ENCODE measurements at places on chromosomes 12 and 14. TPM values are rescaled to one million over a fixed set of nuclear protein-coding genes. Genes with fewer than 3 reads are reported as not detected.
A peak's percentile ranks its signal among the peaks of the same experiment; 100 is the strongest.

Gene ASPG
- total RNA-seq = 0.51 TPM

DNA sequence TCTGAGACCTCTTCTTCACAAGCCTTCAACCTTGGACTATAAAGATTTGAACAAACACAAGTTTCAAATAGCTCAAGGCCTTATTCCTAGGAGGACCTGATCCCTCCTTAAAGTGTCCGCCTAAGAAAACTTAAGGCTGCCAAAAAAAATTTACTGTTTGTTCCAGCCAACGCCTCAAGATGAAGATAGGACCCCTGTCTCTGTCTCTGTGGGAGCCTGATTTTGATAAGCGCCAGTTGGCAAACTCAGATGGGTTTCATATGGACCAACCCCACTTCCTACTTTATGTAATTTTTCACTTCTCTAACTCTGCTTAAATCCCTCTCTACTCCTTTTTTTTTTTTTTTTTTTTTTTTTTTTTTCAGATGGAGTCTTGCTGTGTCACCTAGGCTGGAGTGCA, 11.0 kb downstream of the FKBP3 start:
- H3K4me1 ChIP-seq = no peaks in the 10 kb centered on the region
- H3K27me3 ChIP-seq = no peaks in the 10 kb centered on the region
- DNase-seq = no peak
- H3K36me3 ChIP-seq = peaks cover 77% of the 10 kb centered on the region

- H3K27me3 ChIP-seq = no peaks in the 10 kb centered on the region
- H3K27ac ChIP-seq = no peak overlapping the region
- H3K36me3 ChIP-seq = no peaks in the 10 kb centered on the region
- no peak overlapping the region for H3K4me3 ChIP-seq
These were observed 45.0 kb downstream of the KCNA5 start for GRCh38 chr12:5088586-5089264.

GRCh38 chr14:21026988-21027315, 2.1 kb upstream of the NDRG2 start:
- H3K27ac ChIP-seq = no peak overlapping the region
- H3K27me3 ChIP-seq = peaks cover 28% of the 10 kb centered on the region
- H3K4me3 ChIP-seq = no peak overlapping the region
- no peak for DNase-seq
- H3K4me1 ChIP-seq = no peaks in the 10 kb centered on the region

DNA sequence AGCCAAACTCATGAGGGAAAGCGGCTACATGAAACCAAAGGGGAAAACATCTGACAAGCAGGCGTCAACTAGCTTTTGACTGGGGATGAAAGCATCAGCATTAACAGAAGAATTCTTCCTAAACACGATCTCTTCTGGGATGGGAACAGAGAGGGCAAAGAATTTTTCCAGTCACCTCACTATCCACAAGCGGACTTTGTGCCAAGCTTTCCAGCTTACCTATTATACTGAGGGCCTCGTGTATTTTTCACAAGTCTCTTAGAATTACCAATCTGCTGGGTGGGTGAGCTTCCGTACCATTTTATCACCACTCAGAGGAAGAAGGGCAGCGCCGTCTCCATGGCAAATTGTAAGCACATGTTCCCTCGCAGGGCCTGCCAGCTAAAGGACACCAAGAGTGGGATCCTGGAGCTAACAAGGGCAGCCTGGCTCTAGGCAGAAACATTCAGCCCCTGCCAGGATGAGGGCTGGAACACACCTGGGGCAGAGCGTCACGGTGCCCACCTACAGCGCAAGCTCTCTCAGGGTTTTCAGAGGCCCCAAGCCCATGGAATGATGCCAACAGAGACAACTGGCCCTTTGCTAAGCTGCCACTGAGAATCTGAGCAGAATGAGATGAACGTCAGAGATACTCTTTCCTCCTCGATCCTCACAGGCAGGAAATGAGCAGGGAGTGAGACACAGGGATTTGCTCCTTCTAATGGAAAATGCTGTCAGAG, 74.6 kb downstream of the CHGA start:
- no peak overlapping the region for H3K4me3 ChIP-seq
- peak; percentile 57 for DNase-seq
- peak overlapping the region; percentile 17 for H3K27ac ChIP-seq
- H3K36me3 ChIP-seq = peaks cover 7% of the 10 kb centered on the region
- H3K4me1 ChIP-seq = peaks cover 14% of the 10 kb centered on the region
- H3K27me3 ChIP-seq = no peaks in the 10 kb centered on the region

- H3K27me3 ChIP-seq = no peaks in the 10 kb centered on the region
- no peak overlapping the region for H3K27ac ChIP-seq
- DNase-seq = no peak
- no peak overlapping the region for H3K4me3 ChIP-seq
- no peaks in the 10 kb centered on the region for H3K36me3 ChIP-seq
- H3K4me1 ChIP-seq = no peaks in the 10 kb centered on the region
These were observed 103.8 kb downstream of the SLC16A7 start for GRCh38 chr12:59699421-59700152.

DNA sequence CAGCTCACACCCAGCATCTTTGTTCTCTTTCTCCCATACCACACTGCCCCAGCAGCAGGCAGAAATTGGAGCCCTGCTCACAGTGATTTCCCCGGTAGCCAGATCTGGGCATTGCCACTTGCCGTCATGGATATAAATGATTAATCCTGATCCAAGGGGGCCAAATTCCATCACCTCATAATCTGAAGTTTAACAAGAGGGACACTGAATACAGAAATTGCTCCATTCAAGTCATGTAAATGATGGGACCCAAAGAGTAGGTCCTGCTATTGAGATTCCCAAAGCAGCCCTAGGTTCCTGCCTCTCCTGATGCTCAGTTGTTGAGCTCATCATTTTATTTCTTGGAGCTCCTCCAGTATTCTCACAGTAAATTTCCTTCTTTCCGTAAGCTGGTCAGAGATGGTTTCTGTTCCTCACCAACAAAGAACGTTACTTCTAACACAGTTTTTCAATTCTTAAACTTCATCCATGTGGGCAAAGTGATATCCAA, 11.7 kb downstream of the ITPR2 start:
- H3K27me3 ChIP-seq = no peaks in the 10 kb centered on the region
- no peaks in the 10 kb centered on the region for H3K4me1 ChIP-seq
- no peaks in the 10 kb centered on the region for H3K36me3 ChIP-seq
- no peak for DNase-seq

Measured in SJCRH30 (cell line).